ENCODE measurements at places on chromosomes 7 and 10.

DNA sequence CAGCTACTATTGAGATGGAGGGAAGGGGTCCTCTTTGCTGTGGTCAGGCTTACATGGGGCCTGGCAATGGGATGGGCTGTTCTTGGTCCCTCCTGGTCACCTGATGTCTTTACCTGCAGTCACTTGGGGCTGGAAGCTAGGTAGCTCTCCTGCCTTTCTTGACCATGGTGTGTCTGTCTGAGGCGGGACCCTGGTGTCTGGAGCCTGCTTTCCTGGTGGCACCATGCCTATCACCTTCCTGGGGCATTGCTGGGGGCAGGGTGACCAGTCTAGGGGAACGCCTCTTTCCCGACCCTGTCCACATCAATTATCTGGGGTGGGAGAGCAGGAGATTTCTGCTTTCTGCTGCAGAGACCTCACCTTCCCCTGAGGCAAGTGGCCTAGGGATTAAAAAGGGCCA lies 55.6 kb downstream of the ARHGAP22 start:
- DNase-seq: no peak

DNA sequence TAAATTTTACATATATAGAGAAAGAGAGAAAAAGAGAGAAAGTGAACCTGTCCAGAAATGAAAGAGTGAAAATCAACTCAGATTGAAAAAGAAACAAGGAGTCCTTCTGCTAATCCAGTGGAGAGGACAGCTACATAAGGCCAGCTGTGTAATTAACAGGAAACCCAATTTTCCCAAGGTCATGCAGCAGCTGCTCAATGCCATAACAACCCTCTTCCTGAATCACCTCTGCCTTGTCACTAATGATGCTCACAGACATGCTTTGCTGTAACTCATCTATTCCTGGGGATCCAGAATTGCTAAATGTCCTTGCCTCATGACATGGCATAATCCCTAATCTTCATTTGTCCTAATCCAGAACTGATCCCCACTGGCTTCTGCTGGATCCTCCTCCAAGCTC lies 288.6 kb downstream of the NEBL start:
- DNase-seq: no peak

GRCh38 chr10:132368881-132369635 lies 27.9 kb upstream of the PWWP2B start:
- no peak for DNase-seq

DNA sequence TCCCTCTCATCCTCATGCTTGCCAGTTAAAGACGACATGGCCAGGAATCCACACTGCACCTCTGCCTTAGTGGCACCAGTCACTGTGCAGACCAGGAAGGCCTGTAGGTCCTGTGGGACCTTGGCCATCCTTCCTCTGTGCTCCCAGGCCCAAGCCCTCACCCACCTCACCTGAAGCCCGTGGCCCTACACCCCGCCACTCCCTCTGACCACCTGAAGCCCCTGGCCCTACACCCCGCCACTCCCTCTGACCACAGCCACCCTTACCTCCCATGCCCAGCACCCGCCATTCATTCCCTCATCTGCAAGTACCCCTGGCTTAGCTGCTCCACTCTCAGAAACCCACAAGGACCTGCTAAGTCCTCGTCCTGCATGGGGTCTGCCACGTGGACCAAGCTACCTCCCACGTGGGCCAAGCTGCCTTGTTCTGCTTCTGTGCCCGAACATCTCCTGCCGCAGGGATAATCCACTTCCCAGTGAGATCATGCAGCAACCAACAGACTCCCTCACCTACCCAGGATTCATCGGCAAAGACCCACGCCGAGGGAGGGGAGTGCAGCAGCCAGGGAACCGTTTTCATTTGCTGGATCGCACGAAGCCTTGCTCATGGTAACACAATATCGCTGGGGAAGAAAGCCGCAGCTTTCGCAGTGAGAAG lies 151.2 kb downstream of the TCERG1L start:
- DNase-seq: no peak

GRCh38 chr7:80335511-80336231 lies 176.2 kb downstream of the GNAT3 start:
- DNase-seq: peak; percentile 18

GRCh38 chr10:46282842-46283574 lies 3.8 kb upstream of the ANTXRL start:
- DNase-seq: peak; percentile 64

DNA sequence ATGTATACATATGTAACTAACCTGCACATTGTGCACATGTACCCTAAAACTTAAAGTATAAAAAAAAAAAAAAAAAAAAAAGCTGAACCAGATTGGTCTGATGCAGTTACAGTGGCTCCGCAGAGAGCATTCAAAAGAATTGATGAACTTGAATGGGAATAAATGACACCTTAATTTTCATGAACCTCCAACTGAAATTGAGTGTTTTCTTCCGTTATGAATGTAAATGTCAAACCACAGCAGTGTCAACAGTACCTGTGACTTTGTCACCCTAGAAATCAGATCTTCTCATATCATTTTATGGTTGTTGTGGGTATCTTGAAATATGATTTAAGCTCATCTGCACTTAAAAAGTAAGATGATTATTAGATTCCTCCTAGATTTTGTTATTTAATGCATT lies 32.7 kb upstream of the SRGN start:
- DNase-seq: no peak

- no peak for DNase-seq
Observed at GRCh38 chr7:30505174-30505697, 607 bp upstream of the GGCT start.

DNA sequence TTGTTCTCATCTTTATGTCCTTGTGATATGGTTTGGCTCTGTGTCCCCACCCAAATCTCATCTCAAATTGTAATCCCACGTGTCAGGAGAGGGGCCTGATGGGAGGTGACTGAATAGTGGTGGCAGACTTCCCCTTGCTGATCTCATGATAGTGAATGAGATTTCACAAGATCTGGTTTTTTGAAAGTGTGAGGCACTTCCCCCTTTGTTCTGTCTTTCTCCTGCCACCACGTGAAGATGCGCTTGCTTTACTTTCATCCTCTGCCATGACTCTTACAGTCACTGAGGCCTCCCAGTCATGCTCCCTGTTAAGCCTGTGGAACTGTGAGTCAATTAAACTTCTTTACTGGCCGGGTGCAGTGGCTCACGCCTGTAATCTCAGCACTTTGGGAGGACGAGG lies 161.0 kb downstream of the HERPUD2 start:
- no peak for DNase-seq

DNA sequence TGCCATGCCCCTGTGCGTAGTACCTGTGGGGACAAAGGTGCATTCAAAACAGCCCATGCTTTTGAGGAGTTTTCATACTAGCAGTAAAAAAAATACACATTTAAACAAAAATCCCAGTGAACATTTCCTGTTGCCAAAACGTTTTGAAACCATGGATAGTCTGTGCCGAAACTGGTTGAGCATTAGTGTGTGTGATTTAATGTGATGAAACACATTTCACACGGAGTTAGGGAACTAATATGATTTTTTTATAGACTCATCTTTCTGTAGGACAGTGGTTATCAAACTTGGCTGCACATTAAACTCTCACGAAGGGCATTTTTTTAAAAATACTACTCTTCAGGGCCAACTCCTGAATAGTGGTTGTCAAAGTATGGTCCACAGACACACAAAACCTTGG lies 111.8 kb upstream of the CREB5 start:
- DNase-seq: no peak

GRCh38 chr10:84333864-84334451 lies 5.6 kb downstream of the CCSER2 start:
- peak; percentile 49 for DNase-seq

- no peak for DNase-seq
Observed at GRCh38 chr7:45684910-45685618, 110.9 kb downstream of the ADCY1 start.

DNA sequence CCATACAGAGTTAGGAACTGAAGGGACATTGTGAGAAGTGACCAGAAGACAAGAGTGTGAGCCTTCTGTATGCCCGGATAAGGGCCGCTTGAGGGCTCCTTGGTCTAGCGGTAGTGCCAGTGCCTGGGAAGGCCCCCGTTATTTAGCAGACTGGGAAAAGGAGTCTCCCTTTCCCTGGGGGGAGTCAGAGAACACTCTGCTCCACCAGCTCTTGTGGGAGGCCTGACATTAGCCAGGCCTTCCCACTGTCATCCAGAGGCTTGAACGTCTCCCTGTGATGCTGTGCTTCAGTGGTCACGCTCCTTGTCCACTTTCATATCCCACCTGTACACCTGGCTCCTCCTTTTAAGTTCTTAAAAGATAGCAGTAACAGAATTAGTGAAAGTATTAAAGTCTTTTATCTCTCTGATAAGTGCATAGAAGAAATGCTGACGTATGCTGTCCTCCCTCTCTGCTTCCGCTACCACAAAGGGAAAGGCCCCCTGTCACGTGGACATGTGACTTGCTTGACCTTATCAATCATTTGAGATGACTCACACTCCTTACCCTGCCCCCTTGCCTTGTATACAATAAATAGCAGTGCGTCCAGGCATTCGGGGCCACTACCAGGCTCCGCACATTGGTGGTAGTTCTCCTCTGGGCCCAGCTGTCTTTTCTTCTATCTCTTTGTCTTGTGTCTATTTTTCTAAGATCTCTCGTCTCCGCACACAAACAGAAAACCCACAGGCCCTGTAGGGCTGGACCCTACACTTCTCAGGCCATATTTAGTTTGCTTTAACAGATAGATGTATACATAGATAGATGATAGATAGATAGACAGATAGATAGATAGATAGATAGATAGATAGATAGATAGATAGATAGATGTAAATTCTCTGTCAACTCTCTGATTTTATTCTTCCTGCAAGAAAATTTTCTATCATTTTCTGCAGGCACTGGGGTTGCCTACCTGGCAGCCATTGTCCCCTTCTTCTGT lies 131.5 kb upstream of the JCAD start:
- no peak for DNase-seq

- DNase-seq: no peak
Observed at GRCh38 chr10:123521556-123521955, 144.6 kb upstream of the GPR26 start.

DNA sequence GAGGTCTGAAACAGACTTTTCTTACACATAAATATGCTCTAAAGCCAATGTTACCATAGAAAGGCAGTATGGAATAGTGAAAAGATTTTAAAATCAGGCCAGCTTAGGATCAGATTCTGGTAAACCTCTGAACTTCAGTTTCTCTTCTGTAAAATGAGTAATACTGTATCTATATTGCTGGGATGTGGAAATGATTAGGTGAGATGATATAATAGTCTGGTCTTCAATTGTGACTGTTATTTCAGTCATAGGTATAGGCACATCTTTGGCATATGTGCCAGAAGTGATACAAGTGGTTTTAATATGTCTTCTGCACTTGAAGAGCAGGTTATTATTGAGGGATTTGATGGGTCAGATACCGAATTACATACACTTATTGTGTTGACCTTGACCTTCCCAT lies 7.2 kb downstream of the ZNF277 start:
- no peak for DNase-seq

- DNase-seq: no peak
Observed at GRCh38 chr10:86856156-86856555, 99.7 kb downstream of the BMPR1A start.

DNA sequence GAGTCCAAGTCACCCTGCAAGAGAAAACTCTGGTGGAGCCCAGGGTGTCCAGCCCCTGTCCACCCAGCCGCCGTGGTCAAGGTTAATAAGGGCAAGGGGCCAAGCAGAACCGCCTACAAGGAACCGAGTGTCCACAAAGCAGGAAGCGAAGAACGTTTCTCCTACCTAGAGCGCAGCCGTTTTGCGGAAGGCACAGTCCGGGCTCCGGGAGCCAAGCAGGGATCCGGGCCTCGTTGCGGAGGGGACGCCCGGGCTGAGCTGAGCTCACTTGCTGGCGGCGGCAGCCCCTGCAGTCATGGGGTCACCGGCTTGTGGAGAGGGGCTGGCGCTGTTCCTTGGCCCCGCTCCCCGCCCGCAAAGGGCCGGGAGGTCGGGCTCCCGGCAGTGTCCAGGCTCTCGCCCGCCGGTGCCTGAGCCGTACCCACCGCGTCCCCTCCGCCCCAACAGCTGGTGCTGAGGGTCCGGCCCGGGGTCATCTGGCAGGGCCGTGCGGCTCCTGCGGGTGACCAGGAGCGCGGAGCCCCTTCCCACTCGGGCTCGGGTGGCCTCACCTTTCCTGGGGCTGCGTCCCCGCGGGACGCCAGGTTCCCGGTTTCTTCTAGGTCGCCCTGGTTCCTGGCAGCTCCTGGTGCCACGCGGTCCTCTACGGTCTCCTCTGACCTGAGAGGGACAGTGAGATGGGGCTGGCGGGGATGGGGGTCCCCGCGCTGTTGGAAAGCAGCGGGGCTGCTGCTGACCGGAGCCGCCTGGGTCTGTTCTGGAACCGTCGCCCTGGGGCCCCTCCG lies 14.0 kb upstream of the ZNF273 start:
- no peak for DNase-seq

DNA sequence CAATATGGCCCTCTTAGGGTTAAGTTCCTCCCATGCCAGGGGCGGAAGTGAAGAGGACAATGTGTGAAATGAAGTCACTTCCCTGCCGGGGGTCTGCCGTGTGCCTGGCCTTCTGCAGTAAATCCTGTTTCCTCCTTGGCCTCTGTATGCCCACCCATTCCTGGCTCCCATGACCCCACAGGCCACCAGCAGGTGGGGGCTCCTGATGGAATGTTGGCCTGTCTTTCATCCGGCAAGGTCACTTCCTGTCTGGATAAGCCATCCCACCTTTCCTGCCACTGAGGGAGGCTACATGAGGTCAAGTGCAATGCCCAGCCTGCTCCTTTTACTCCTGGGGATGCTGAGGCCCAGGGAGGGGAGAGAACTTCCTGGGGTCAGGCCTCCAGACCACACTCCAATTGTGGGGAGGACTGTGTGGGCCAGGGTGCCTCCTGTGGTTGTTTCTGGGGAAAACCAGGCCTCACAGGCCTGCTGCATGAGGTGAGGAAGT lies 22.3 kb downstream of the PALD1 start:
- DNase-seq: no peak

DNA sequence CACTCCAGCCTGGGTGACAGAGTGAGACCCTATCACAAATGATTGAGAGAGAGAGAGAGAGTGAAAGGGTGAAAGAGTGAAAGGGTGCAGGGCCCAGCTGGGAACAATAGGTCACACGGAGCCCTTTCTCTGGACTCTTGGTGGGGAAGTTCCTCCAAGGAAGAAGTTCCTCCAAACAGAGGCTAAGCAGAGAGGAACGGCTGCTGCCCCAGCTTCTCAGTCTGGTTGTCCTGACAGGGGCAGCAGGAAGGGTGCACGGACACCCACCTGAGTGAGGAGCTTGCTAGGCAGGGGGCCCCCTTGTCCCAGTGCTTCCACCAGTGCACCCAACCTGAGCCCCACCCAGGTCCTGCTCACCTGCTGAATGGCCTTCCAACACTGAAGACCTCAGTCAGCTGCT lies 38.8 kb upstream of the MYL10 start:
- no peak for DNase-seq

Data from A172 (cell line).